ENCODE measurements at places on chromosomes 3 and 15.

GRCh38 chr3:114274929-114275328, 18.9 kb upstream of the TIGIT start:
- DNase-seq = no peak

DNA sequence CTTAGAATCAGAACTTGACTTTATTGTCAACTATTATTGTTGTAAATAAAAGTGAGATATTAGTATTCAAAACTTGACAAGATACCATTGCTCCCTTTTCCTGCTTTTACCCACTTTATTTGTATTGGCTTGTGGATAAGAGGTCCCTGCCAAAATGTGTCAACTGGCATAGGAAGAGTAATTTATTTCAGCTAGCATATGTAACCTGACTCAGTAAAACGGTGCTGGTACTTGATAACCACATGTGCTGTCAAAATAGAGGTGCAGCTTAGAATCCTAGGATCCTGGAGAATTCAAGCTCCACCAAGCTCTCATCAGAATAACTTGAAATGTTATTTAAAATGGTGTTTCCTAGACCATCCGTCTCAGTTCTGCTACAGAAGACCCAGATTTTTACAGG, 90.2 kb upstream of the TGFBR2 start:
- DNase-seq = no peak

DNA sequence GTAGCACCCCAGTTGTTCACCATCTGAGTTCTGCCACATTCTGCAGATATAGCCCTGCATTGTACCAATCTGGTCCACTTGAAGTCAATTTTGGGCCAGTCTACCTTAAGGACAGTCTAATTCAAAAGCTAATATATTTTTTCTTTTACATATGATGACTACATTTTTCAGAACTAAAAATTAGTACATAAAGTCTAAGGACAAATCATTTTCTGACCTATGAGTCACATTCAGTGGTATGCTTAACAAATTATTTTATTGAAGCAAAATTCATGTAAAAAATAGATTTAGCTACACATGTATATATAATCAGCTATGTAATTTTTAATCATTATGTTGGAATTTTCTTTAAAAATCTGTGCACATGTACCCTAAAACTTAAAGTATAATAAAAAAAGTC, 52.1 kb upstream of the IL12A start:
- no peak for DNase-seq

DNA sequence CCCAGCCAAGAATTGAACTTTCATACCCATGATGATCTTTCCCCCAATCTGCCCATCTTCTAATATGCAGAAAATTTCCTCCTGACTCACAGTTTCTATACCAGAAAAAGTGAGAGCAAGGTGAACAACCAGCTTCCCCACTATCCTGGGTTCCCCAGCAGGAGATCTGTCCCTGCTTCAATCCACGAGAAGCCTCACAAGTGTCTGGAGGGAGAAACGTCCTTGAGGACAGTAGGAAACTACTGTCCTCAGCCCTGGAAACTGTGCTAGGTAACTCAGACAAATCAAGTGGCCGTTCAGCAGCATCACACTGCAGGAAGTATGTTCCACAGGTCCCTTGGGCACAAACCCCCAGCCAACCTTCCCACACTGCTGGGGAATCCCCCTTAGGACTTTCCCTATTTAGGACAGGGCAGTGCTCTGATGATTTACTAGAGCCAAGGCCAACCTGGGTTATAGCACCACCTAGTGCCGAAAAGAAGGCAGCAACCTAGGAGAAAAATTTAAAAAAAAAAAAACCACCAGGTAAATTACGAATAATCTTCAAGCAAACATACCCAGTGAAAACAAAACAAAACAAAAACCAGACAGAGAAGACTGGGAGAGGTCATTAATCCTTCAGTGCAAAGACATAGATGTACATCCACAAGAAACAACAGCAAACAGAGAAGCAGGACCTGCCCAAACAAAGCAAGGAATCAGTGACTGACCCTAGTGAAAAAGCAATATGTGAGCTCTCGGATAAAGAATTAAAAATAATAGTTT, 36.0 kb downstream of the MORC1 start:
- DNase-seq = peak; percentile 34

DNA sequence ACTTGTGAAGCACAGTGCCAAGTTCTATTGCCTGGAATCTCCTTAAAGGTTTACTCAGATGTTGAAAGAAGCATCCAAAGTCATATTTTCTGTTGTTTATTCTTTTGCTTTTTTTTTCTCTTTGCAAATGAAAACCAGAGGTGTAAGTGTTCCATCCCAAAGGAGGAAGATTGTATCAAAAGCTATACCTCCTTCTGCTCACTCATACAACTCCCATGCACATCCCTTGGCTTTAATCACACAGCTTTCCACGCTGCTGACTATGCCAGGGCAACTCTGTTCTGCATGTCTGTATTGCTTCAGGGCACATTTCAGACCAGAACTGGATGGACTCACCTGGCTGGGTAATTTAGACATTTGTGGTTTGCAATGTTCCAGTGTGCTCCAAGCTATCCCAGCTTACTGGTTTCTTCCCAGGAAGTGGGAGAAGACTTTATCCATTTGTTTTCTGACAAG, 399.6 kb upstream of the TBL1XR1 start:
- no peak for DNase-seq

- DNase-seq = no peak
Observed at GRCh38 chr15:47890397-47891150, 173.3 kb downstream of the SEMA6D start.

GRCh38 chr3:4351164-4351855, 48.1 kb downstream of the SETMAR start:
- DNase-seq = no peak

DNA sequence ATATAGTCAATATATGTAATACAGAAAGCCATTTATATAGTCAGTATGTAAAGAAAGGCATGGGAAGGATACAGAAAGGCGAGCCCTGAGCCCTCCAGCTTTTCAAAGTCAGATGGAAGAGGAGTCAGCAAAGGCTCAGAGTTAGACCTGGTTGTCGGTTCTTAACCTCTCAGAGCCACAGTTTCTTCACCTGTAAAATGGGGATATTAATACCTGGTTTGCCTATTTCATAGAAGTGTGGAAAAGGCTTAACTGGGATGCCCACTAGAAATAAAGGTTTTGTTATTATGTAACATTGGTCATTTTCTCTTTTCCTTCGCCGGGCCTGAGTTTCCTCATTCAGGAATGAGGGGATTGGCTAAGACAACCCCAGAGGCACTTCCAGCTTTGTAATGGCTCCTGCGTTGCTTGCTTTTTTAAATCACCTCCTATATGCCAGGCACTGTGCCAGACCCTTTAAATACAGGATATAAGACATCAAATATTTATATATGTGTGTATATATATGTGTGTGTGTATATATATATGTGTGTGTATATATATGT, 2.4 kb downstream of the CRELD1 start:
- no peak for DNase-seq

- no peak for DNase-seq
Observed at GRCh38 chr15:79884204-79884596, 12.6 kb downstream of the MTHFS start.

DNA sequence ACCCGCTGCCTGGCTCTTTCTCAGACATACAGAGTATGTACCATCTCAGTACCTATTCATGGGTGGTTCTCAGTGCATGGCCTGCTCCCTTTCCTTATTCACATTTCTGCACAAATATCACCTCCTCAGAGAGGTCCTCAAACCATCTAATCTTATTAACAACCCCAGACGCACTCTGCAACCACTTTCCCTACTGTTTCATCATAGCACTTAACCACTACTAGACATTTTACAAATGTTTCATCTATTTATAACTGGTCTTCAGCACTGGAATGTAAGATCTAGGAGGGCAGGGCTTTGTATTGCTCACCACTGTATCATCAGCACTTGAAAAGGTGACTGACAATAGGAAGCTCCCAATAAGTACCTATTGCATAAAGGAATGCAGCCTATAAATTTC, 45.1 kb downstream of the TNIK start:
- DNase-seq = no peak

- DNase-seq = peak; percentile 50
Observed at GRCh38 chr15:56244038-56244810, 545 bp upstream of the RFX7 start.

- peak; percentile 30 for DNase-seq
Observed at GRCh38 chr3:141266797-141267555, 35.4 kb downstream of the PXYLP1 start.

DNA sequence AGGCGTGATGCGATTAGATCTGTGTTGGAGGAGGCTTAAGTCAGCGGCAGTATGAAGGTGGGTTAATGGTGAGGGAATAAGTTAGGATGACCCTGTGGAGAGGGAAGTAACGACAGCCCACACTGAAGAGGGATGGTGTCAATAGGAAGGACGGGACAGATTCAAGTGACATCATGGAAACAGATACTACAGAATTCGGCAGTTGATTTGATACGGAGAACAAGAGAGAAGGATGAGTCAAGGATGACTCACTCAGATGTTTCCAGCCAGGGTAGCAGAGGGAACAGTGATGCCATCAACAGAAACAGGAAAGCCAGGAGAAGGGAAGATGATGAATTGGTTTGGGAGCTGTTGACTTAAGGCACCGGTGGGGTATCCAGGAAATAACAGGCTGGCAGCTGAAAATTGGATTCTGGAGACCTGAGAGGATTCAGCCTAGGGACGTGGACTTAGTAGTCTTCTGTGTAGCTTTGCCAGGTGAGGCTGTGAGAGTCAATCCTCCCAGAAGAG, 38.0 kb downstream of the SHC4 start:
- DNase-seq = no peak

DNA sequence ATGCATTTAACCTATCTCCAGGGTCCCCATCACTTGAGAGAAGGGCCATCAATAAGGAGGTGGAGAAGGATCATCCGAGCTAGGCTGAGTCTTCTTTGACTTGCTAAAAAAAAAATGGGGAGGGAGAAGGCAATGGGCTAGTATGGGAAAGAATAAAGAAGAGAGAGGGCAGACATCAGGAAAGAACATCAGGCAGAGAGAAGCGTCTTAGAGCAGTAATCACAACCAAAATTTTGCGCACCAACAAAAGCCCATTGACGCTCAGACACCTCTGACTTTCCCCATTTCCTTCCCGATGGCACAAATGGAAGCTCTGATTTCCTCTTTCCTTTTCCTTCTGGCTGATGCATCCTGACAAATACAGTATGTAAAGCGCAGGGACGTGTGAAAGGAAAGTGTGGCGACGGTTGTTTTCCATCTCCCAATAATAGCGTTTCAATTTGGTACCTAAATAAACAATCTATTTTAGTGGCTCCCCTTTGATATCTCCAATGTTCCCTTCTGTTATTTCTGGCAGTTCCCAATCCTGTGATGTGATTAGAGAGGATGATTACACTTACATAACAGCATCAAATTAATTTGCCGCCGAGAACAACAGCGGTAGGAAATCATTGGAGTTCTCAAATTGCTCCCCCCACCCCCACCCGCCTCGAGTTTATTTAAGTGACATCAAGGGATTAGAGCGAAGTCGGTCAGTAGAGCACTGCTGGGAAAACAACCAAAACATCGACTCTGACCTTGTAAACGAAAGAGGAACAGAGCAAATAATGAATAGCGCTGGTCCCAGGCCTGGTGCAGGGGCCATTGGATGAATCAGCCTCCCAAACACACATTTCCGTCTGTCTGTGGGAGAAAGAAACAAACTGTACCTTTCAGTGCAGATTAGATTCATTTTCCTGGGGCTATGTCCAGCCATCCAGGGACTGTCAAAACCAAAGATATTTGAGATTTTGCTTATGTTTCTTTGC, 273.3 kb upstream of the ICE2 start:
- no peak for DNase-seq

DNA sequence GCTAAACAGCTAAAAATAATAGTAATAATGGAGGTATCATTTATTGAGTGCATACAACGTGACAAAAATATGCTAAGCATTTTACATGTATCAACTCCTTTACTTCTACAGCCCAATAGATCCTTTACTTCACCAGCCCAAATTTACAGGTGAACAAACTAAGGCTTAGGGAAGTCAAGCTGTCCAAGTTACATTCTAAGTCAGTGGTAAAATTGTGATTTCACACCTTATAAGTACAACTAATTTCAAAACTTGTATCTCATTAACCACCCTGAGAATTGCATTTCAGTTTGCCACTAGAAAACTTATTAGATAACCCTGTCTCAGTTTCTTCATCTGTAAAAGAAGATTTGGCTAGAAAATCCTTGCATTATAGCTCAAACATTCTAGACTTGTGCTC, 10.7 kb downstream of the SLC33A1 start:
- DNase-seq = no peak

- no peak for DNase-seq
Observed at GRCh38 chr3:154125378-154126030, 4.3 kb downstream of the ARHGEF26 start.

DNA sequence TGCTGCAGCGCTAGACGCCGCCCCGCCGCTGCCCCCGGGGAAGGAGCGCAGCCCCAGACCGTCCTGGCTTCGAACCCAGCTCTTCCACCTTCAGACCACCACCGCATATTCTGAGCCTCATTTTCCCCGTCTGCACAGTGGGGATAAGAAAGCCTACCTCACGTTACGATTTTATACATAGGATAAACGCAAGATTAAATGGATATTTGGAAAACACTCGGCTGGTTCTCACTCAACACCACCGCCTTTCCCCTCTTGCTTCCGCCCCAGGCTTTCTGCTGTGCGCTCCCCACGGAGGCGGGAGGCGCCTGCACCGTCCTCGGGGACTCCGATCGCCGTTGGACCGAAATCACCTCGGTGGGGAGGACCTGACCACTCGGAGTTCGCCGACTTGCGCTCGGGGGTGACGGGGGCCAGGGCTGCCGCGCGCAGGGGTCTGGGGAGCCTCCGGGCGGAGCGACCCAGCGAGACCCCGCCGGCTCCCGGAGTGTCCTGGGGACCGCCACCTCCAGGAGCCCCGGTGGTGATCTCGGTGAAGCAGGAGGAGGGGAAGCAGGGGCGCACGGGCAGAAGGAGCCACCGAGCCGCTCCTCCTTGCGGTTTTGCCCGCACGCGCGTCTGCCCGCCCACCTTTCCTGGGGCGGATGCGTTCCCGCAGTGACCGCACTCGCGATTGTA, 4.0 kb downstream of the FBXL22 start:
- peak; percentile 46 for DNase-seq

GRCh38 chr3:107258300-107258699, 118.9 kb upstream of the CCDC54 start:
- DNase-seq = no peak

DNA sequence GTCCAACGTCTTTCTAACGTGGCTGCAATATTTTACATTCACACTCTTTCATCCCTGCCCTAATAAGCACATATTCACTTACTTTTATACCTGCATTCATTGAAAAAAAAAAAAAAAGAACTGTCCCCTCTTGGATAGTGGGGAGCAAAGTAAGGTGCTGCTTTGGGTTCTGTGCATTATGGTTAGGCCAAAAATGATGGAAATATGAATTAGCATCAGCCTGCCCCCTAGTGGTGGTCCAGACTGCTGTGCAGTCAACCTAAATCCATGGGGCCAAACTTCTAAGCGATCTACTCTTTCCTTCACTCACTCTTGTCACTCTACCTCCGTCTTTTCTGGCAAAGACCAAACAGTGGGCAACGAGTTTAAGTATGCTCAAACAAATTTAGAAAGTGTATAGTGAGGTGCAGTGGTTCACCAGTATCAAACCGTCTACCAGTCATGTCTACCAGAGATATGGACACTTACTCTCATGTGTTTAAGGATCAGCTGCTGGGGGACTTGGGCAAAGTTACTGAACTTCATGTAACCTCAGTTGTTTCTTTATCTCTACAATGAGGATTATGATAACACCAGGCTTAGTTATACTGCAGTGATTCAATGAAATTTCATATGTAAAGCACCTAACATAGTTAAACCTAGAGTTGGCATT, 61.5 kb upstream of the GRM7 start:
- DNase-seq = peak; percentile 5
